ENCODE measurements at places on chromosomes 16 and 17.

- no peak for DNase-seq
These were observed 3.8 kb downstream of the PRR29 start for GRCh38 chr17:64001763-64002529.

- no peak for DNase-seq
These were observed 31.8 kb downstream of the PRKCB start for GRCh38 chr16:23867566-23867965.

- no peak for DNase-seq
These were observed 22.9 kb upstream of the KRT17 start for GRCh38 chr17:41647038-41647813.

DNA sequence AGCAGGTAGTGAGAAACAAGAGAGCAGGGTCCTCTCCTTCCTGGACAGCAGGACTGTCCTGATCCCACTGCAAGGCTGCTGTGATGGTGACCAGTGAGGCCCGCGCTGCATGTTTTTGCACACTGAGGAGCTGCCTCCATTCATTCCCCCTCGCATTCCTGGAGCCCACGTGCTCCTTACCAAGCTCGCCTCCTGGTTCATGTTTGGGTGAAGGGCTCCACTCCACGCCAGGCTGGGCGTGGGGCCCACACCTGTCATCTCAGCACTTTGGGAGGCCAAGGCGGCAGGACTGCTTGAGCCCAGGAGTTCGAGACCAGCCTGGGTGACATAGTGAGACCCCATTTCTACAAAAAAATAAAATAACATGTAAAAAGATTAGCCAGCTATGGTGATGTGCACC, 15.4 kb upstream of the FASN start:
- DNase-seq: no peak

- no peak for DNase-seq
These were observed 65.3 kb downstream of the RMI2 start for GRCh38 chr16:11410376-11411058.

Data from stimulated activated CD4-positive, alpha-beta T cell treated with anti-CD3 and anti-CD28 coated beads, TNF-alpha, amount 100 ng/mL, for 1 hour (primary cell).